ENCODE measurements at places on chromosomes 11 and 22.
A peak's percentile ranks its signal among the peaks of the same experiment; 100 is the strongest.

DNA sequence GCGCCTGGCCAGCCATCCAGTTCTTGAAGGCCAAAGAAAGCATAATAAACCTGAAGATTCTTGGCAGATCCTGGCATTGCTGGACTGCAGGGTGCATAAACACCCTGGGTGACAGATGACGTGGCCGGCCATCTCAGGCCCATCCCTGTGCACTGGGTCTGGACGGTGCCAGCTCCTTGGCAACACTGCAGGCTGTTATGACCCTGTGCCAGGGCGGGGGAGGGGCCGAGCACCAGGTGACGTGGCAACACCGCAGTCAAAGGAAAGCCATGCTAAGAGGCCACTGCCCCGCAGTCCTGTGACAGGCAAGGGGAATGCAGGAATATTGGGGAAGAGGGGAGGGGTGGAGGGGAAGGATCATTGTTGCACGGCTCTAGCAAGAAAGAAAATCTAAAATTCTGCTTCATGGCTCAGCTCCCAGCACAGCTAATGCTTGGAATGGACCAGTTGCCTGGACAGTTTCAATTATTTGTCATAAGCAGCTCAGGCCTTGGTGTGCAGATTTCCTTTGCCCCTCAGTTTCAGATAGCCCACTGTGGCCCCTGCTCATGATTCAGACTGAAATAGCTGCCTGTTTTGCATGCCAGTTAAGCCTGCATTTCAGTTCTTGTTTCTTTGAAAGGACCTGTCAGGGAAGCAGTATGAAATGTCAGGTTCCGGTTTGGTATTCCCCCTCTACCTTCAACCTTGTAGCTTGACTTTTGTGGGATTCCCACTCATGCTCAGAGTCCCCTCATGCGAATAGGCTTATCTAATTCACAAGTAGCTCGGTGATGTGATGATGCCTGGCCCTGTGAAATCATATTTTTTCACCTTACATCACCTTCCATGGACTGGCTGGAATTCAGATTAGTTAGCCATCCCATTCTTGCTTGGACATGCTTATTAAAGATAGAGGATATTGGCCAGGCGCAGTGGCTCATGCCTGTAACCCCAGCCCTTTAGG is 29.7 kb upstream of the DDX6 start:
- DNase-seq: no peak

DNA sequence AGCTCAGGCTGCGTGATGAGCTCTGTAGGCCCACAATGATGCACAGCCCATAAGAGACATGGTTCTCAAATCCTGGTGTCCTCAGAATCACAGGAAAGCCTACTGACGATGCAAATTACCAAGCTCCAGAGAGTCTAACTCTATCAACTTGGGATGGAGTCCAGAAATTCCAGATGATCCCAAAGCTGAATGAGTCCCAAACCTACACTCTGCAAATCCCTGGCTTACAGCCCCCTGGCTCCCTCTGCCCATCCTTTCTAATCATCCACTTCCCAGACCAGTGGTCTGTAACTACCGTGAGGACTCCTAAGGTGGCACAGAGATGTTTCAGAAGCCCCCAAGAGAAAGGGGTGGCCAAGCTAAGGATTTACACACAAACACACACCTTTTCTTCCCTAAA is 13.5 kb downstream of the ARFGAP2 start:
- no peak for DNase-seq

- DNase-seq: no peak
Observed at GRCh38 chr11:107430525-107430924, 27.1 kb downstream of the CWF19L2 start.

GRCh38 chr11:76759517-76759916 is 23.6 kb upstream of the TSKU start:
- DNase-seq: no peak

GRCh38 chr11:104688731-104689130 is 209.5 kb downstream of the CASP12 start:
- no peak for DNase-seq

GRCh38 chr22:20741634-20742581 is 32.0 kb upstream of the SERPIND1 start:
- DNase-seq: no peak

GRCh38 chr11:48154151-48154550 is 62.5 kb upstream of the OR4B1 start:
- no peak for DNase-seq

- peak; percentile 55 for DNase-seq
Observed at GRCh38 chr11:124754309-124754708, 2.3 kb upstream of the VSIG2 start.

- no peak for DNase-seq
Observed at GRCh38 chr11:65470433-65471049, 28.3 kb upstream of the MALAT1 start.

- DNase-seq: no peak
Observed at GRCh38 chr11:94243571-94244515, 60.5 kb upstream of the IZUMO1R start.

- DNase-seq: no peak
Observed at GRCh38 chr11:665704-666281, 28.7 kb downstream of the DRD4 start.

DNA sequence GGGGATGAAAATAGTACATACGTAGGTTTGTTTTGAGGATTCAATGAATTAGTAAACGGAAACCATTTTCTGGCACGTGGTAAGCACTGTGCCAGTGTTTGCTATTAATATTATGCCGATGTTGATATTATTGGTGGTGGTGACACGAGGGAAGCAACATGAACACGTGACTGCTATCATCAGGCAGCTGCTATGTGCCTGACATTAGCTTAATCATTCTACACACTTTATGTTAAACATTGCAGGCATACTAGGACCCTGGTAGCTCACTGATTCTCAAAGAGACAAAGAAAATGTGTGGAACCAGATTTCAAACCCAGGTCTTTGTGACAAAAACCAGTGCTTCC is 656 bp downstream of the SRRD start:
- no peak for DNase-seq

GRCh38 chr11:86593833-86594232 is 78.6 kb downstream of the ME3 start:
- DNase-seq: no peak

GRCh38 chr11:33685082-33685481 is 15.5 kb downstream of the C11orf91 start:
- peak; percentile 43 for DNase-seq

DNA sequence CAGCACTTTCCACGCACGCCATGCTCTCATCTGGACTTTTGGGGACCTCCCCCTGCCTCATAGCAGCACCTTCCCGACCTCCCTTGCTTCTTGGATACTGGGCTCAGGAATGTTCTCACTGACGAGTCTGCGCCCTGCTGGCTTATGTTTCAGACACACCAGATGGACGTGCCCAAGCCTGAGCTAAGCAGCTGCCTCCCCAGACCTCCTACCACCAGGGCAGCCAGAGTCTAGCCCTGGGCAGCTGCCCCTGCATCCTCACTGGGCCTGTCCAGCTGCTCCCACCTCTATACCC is 13.2 kb upstream of the RGL4 start:
- no peak for DNase-seq

- no peak for DNase-seq
Observed at GRCh38 chr11:34549271-34549670, 35.7 kb upstream of the ELF5 start.

GRCh38 chr11:2577031-2577990 is 122.5 kb downstream of the KCNQ1OT1 start:
- DNase-seq: peak; percentile 54

DNA sequence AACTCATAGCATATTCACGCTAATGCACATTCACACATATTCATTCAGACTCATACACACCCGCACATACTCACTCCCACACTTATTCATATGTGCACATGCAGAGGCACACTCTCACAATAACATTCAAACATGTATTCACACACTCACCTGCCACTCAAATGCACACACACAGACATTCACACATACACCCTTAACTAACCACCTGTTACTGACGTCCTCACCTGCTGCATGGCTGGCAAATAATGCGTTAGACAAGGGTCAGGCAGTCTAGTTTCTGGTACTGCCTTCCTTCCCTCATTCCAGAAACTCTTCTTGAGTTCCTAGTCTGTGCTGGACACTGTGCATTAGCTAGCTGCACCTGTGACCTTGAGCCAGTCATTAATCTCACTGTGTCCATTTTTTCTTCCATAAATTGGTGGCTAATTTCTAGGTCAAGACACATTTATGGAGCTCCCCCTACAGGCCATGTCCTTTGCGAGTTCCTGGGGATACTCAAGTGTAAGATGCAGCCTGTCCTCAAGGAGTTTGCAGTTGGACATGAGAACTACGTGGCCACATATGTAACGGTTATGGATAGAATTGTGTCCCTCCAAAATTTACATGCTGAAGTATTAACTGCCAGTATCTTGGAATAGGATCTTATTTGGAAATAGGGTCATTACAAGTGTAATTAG is 34.5 kb upstream of the SEZ6L start:
- no peak for DNase-seq

DNA sequence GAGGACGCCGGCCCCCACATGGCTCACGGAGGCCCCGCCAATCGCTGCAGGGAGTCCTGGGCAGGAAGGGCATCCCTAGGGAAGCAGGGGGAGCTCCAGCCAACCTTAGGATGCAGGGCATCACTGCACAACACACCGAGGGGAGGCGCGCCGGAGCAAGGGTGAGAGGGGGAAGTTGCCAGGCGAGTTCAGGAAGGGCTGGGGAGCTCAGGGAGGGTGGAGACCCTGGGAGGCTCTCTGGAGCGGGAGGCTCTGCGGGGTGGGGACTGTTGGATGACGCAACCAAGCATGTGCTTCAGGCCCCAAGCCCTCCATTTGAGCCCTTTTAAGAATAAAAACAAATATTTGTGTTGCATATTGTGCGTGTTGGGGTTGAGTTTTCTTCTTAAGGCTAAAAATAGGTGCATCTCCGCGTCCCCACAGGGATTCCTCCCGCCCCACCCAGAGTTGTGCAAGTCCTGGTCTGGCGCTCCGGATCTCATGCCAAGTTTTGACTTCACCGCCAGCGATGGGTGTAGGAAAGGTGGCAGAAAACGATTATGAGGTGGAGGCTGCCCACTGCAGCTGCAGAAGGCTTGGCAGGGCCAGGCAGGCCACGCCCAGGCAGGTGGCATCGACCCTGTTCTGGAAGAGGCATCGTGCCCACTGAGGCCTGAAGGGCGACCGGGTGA is 65.2 kb downstream of the WNT7B start:
- DNase-seq: no peak

- no peak for DNase-seq
Observed at GRCh38 chr11:70532066-70532440, 133.7 kb downstream of the CTTN start.

GRCh38 chr11:95547976-95548375 is 241.6 kb downstream of the FAM76B start:
- no peak for DNase-seq

DNA sequence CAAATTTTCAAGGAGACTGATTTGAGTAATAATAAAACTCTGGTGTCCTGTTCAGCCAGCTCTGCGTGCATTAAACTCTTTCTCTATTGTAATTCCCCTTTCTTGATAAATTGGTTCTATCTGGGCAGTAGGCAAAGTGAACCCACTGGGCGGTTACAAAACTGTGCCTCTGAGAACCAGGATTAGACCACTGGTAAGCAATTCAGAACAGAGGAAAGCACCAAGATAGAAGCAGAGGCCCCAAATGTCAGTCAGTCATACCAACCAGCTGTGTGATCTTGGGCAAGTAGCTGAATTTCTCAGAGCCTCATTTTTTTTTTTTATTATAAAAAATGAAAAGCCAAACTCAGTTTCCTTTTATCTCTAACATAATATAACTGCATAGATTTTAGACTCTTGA is 54.9 kb downstream of the TRIM44 start:
- no peak for DNase-seq

DNA sequence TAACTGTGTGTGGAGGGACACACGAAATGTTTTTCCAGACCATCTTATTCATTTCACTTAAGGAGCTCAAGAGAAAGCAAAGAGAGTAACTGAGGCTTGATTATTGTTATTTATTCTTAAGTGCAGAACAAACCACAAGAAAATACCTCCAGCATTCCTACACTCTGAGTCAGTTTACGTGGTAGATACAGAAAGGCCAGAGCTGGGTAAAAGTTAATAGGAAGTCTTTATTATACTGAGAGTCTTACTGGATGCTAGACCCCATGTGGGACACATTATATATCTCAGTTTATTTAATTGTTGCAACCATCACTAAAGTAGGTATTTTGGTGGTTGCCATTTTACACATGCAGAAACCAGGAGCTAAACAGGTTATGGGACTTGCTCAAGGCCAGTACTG is 261.4 kb upstream of the POU2AF2 start:
- DNase-seq: no peak

DNA sequence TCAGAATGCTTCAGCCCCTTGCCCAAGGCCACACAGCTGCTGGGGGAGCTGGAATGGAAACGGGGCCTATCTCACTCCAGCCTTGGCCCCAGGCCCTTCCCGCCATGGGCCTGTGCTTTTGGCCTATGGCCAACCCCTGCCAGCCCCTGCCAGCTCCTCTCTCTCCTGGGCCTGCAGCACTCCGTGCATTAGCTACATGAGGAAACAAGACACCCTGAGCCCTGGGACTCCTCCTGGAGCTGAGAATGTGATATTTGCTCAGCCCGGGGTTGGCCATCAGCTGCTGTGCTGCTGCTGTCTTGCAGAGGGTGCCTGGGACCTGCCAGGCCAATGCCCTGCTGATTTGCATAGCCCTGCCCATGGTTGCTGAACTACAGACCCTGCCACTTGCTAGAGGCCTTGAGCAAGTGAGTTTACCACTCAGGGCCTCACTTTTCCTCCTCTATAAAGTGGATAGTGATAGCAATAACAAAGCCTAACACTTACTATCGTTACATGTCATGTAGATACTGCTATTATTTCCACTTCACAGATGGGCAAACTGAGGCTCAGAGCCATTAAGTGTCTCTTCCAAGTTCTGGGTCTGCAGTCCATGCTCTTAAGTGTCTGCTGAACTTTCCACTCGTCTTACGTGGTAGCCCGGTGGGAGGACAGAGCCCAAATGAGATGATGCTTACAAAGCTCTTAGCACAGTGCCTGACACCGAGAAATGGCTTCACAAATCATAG is 99.6 kb downstream of the KIAA1671 start:
- peak; percentile 52 for DNase-seq

DNA sequence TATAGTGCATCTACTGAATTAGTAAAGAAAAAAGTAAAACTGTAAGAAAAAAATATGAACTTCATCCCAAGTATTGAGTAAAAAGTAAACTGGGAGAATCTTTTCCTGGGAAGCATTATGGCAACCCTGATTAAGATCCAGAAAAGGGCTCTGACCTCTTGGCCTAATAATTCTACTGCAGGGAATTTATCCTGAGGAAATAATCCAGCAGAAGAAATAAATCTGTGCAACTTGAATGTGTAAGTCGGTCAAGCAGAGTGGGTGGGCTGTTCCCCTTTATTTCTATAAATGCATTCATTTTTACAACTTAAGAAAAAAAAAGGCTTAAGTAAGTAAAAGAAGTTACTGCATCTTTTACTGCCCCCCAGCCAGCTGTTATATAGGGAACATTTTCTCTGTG is 111.2 kb upstream of the PARVA start:
- DNase-seq: no peak

DNA sequence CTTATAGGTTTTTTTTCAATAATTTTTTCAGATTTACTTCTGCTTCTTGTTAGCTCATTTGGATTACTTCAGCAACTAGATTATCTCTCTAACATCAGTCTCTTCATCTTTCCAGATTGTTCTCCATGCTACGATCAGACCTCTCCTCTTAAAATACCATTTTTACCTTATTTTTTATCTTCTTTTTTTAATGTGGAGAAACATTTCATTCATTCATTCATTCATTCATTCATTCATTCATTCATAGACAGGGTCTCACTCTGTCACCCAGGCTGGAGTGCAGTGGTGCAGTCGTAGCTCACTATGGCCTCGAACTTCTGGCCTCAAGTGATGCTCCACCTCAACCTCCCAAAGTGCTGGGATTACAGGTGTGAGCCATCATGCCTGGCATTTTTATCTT is 189.4 kb downstream of the UVRAG start:
- DNase-seq: no peak

- no peak for DNase-seq
Observed at GRCh38 chr22:32255726-32256125, 579 bp upstream of the SLC5A4 start.

Measured in islet precursor cell (in vitro differentiated cells).